ENCODE measurements at places on chromosomes 1 and 21.

- DNase-seq, result no peak
Observed at GRCh38 chr1:112779665-112780526, 64.8 kb upstream of the PPM1J start.

- peak; percentile 66 for DNase-seq
Observed at GRCh38 chr1:234727018-234727940, 117.3 kb upstream of the IRF2BP2 start.

GRCh38 chr1:232452117-232452516, 177.8 kb downstream of the SIPA1L2 start:
- peak; percentile 73 for DNase-seq

- DNase-seq, result no peak
Observed at GRCh38 chr1:117167402-117167801, 43.3 kb downstream of the VTCN1 start.

- no peak for DNase-seq
Observed at GRCh38 chr1:225886159-225887029, 2.6 kb downstream of the LEFTY1 start.

- DNase-seq, result peak; percentile 84
Observed at GRCh38 chr1:201559679-201560162, 20.8 kb downstream of the NAV1 start.

DNA sequence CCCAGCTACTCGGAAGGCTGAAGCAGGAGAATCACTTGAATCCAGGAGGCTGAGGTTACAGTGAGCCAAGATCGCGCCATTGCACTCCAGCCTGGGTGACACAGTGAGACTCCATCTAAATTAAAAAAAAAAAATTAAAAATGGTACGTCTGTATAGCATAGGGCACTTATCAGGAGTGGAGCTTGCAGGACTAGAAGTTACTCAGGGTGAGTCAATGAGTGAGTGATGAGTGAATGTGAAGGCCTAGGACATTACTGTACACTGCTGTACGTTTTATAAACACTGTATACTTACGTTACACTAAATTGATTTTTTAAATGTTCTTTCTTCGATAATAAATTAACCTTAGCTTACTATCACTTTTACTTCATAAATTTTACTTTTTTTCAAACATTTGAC, 183.6 kb downstream of the NR5A2 start:
- no peak for DNase-seq

DNA sequence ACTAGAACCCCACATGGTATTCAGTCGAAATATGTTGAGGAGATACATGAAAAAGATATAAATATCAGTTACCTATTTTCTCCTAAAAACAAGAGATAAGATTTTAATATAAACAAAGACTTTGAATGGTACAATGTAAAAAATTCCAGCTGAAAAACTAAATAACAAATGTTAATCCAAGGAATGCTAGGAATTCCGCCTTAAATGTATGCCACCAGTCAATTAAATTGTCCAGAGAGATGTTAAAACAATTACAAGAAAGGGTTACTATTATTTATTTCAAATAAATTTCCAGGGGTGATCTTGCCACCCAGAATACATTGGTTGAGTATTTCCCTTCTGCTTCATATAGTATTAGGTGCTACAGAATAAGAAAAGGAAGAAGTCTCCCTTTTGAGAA, 4.2 kb downstream of the ADSS2 start:
- no peak for DNase-seq

- DNase-seq, result no peak
Observed at GRCh38 chr21:45354970-45355369, 50.0 kb upstream of the COL18A1 start.

GRCh38 chr1:102970496-102971078, 137.7 kb downstream of the COL11A1 start:
- peak; percentile 74 for DNase-seq

- no peak for DNase-seq
Observed at GRCh38 chr1:63874278-63874880, 100.6 kb downstream of the ROR1 start.

GRCh38 chr1:161676958-161677689, 14.2 kb downstream of the FCGR2B start:
- no peak for DNase-seq

DNA sequence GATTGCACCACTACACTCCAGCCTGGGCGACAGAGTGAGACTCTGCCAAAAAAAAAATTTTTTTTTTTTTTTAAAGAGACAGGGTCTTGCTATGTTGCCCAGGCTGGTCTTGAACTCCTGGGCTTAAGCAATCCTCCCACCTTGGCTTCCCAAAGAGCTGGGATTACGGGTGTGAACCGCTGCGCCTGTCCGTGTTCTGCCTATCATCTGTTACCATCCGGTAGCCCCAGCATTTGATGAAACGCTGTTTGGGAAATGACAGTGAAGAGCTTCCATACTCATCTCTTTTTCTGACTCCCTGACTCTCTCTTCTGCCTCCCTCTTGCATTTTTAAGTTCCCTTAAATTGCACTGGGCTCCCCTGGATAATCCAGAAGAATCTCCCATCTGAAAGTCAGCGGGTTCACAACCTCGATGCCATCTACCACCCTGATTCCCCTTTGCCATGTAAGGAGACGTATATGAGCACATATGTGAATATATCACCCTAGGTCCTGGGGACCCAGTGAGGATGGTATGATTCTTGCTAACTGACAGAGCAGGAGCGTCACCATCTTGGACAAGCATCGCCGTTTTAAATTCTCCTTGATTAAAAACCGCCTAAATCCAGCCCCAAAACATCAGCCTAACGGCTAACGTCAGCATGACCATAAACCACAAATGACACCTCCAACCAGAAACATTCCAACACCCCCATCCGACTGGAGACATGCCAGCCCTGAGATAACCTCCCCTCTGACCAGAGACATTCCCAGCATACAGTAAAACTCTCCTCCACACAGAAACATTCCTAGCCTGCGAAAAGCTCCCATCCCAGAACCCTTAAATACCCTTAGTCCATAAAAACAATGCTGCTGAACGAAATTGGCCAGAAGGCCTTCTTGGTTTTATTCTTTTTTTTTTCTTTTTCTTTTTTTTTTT, 12.4 kb downstream of the TNFRSF8 start:
- no peak for DNase-seq

GRCh38 chr1:117015724-117016123, 14.2 kb downstream of the CD101 start:
- DNase-seq, result no peak

- no peak for DNase-seq
Observed at GRCh38 chr1:2418791-2419320, 6.5 kb upstream of the PEX10 start.

GRCh38 chr1:151164732-151165280, 896 bp downstream of the LYSMD1 start:
- no peak for DNase-seq

DNA sequence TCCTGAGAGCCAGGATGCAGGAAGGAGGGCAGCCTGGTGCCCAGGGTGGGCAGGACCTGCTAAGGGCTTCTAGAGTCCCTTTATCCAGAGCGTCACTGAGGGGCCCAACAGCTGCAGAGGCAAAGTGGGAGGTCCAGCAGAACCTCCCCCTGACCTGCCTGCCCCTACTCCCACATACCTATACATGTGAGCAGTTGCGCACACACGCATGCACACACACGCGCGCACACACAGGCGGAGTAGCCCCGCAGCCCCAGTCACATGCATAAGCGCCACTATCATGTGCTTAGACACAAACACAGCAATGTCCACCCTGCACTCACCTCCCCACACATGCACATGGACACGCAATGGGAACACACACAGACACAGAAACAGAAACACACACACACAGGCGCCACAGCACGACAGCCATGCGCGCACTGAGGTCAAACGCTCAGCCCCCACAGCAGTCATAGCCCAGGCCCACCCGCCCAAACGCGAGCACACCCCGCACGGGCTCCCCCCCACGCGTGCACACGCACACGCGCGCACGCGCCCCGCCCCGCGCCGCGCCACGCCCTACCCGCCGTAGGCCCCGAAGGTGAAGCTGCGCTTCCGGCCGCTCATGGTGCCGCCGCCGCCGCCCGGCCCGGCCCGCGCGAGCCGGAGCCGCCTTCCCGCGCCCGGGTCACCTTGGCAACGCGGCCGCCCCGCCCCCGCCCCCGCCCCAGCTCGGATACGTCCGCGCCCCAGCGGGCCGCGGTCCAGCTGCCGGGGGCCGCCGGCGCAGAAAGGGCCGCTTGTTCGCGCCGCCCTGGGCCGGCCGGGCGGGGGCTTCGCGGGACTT, 17.7 kb downstream of the RAP1GAP start:
- DNase-seq, result peak; percentile 49
